ENCODE measurements at places on chromosomes 3 and 15. TPM values are rescaled to one million over a fixed set of nuclear protein-coding genes. Genes with fewer than 3 reads are reported as not detected.

DNA sequence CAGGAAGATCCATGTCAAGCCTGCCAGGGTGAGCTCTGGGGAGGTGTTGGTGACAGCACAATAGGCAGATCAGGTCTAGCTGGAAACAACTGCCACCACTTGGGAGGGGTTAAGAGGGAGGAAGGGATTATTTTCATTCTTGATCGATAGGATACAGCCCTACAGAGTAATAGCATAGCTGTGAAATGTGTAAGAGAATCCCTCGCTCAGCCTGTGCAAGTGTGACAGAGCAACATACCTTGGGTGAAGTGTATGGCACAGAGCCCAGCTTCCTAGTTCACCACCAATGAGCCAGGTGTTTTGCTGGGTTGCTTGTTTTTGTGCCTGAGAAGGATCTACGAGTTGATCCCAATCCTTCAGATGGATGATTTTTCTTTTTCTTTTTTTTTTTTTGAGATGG, 9.2 kb upstream of the DCUN1D1 start:
- no peak for DNase-seq

DNA sequence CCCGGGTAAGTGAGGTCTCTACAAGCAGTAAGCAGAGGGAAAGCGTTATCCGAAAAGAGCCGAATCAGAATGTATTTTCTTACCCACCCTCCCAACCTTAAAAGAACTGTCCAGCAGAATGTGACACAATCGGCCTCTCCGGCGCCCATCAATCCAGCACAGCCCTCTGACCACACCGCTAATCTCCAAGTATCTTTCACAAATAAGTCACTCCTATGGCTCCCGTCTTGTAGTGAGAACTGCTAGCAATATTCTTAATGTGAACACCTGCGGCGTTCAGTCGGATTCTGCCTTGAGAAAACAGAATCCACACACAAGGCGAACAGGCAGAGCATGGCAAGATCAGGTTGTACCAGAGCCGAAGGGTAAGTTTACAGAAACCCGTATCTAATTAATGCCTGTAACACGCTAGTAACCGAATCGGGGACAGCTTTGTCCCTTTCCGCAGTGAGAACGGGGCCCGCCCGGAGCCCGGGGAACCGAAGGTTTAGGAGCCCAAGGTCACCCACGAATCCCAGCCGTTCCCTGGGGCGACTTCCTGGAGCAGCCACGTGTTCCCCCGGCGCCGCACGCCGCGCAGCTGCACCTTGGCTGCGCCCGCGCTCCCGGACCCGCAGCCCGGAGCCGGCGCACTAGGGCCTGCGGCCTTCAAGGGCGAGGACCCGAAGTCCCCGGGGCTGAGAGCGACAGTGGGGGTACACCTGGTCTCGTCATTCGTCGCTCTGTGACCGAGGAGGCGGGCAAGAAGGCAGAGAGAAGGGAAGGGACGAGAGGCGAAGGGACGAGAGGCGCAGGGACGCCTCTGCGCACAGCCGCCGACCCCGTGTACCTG, 672 bp downstream of the TFRC start:
- DNase-seq: peak; percentile 76

GRCh38 chr15:65730549-65731172, 61.4 kb downstream of the DENND4A start:
- no peak for DNase-seq

- DNase-seq: no peak
Observed at GRCh38 chr15:38809621-38810020, 245.0 kb upstream of the RASGRP1 start.

GRCh38 chr15:81024265-81024872, 23.6 kb downstream of the TLNRD1 start:
- no peak for DNase-seq

The CLDN16 gene
- total RNA-seq: not detected

DNA sequence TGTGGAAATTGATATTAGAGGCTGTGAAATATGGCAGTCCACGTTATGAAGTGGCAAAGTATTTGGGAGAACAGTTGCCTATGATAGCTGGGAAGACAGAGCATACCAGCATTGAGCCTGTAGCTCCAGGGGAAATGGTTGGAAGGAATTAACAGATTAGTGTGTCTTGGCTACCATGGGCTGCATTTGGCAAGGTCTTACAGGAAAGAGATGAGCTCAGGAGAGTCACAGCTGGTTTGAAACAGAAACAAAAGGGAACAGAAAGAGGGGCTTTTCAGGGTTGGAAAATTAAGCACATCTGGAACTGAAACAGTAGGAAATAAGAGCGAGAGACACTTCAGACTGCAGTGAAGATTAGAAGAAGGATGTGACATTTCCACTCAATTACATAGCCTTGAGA, 141.7 kb downstream of the FBLN2 start:
- DNase-seq: no peak

GRCh38 chr3:186886202-186886981, 43.9 kb downstream of the ADIPOQ start:
- no peak for DNase-seq

DNA sequence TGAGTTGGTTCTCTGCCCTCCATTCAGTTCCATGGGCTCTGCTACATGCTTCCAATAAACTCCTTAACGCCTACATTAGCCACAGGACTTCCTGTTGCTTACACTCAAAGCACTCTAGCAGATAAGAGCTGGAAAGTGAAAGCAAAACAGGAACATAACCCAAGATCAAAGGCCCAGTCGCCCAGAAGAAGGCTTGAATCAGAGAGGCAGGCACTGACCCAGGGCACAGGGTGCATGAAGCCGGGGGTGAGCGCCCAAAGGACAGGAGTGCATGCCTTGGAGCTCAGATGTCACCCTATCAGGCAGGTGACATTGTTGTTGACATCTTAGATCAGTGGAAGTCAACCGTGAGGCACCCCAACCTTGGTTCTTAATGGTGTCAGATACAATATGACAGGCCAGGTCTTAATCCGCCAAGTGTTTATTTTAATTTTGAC, 235.1 kb downstream of the UACA start:
- peak; percentile 54 for DNase-seq

DNA sequence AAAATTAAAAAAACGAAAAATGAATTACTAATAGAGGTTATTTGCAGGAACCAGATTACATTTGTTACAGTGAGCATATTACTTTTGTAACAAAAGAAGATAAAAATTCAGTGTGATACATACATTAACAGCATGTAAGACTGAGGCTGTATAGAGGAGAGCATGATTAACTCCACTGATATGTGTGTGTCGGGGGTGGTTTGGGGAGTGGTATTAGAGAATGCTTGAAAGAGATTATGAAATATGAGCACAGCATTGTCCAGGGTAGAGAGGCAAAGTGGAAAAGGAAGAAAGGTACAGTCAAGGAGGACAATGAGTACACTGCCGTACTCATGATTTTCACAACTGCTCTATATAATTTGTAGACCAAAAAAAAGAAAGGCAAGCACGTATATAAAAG, 62.9 kb upstream of the LRRFIP2 start:
- DNase-seq: no peak

DNA sequence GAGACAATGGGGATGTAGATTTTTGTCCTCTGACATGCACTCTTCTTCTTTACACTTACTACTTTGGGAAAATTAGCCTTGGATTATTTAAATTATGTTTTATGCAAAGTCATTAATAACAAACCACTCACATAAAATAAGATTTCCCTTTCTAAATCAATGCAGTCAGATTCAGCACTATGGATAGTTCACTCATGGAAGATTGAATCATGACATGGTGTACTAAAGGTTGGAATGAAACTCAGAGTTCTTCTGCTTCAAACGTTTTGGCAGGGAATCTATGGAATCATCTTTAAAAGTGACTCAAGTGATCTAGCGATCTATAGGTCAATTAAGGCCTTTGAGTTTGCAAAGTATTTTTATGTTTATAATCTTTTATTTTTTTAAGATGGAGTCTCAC, 154.3 kb downstream of the KCNMB2 start:
- DNase-seq: no peak

DNA sequence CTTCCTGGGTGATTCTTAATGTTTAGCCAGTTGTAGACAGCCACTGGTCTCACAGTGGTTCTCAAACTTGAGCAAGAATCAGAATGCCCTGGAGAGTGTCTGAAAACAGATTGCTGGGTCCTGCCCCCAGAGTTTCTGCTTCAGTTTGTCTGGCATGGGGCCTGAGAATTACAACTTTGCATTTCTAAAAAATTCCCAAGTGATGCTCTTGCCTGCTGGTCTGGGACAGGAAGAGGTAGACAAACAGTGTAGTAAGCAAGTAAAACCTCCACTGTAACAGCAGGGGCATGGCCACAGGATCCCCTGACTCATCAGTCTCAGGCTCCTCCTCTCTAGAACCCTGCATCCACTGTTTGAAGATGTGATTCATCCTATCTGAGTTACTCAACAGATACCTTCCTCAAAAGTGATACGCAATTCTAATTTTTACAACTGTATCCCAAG, 36.5 kb downstream of the DZIP1L start:
- no peak for DNase-seq

DNA sequence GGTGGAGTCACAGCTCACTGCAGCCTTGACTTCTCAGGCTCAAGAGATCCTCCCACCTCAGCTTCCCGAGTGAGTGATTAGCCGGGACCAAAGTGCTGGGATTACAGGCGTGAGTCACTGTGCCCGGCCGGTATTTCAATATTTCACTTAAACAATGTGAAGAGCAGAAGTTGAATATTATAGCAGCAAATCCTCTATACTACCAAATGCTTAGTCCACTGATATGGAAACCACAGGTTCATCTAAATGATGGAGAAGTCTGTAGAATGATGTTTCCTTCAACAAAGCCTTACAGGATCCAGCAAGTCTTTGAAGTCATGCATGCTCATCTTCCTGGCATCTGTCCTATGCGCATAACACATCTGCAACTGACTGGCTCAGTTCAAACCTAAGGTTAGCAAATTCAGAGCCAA, 20.3 kb upstream of the UACA start:
- DNase-seq: peak; percentile 53

DNA sequence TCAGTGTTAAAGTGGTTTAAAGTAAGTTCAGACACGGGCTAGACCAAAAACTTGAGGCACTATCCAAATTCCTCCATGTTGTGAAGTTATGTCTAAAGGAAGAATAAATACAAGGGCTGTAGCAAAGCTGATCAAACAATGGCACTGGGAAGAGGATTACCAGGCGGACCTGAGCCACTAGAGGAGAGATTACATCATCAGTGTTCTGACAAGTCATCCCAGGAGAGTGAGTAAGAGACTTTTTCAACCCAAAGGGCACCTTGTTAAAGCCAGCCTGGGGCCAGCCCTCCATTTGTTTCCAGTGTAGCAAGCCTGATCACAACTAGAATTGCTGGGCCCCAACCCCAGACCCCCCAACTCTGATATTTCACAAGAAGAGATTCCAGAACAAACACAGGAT, 166.9 kb downstream of the DCLK3 start:
- no peak for DNase-seq

DNA sequence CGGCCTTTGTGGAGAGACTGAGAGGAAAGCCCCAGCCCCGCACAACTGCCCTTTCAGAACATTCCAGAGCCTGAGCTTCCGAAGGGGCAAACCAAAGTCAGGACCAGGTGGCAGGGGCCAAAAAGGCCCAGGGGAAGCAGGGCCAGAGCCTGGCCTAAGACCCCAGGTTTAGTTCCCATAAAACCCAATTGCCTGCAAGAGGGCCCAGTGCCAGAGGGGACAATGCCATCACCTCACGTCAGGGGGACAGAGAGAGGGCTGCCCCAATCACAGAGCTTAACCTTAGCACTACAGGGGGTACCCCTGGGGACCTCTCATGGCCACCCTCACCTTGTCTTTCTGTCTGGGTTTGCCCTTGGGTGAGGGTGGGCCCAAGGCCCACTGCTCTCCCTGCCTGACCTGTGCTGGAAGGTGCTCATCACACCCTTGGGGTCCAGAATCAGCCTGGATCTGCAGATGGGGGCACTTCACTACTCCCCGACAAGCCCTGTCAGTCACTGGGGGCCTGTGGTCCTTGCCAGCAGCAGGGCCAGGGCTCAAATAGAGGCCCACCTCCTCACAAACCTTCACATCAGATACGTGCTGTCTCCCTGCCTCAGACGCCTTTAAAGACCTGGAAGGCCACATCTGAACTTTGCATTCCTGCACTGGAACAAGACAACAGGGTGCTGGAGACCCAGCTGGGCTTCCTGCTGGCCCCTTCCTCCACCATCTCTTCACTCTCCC, 3.8 kb downstream of the CALML4 start:
- no peak for DNase-seq

The P2RY1 gene
- 27.8 TPM for total RNA-seq

DNA sequence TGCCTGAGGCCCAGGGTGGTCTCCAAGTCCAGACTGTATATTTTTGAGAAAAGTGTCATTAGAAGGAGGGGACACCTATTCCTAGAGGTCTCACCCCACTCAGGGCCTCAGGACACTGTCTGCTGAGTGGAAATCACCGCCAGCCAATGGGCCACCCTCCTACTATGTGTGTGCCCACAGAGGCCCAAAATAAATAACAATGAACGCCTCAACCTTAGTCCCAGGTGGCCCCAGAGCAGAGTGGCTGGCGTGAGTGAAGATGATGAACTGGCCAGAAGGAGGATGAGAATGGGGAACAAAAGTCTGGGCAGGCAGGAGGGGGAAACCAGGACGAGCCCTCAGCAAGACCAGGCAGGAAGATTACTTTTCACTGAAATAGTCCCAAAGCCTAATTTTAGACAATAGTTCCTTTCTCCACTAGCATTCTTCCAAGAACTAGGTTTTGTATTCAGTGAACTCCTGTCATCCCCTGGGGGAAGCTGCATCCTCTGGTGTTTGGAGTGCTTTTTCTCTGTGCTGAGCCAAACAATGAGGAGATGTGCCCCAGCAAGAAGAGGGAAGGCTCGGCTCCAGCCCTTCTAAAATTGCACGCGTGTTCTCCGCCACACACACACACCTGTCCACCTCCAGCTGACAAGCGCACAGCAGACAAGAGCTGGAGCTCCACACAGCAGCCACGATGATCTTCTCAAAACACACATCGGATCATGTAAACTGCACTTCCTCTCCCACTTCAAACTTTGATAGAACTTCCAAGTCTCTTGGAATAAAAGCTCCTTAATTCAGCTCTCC, 72.2 kb downstream of the ADCY5 start:
- DNase-seq: no peak

Measured in colonic mucosa (tissue), 4 donors.